ENCODE measurements at places on chromosomes 2 and 18. TPM values are rescaled to one million over a fixed set of nuclear protein-coding genes. Genes with fewer than 3 reads are reported as not detected.

GRCh38 chr2:197141702-197142473 is 168.7 kb downstream of the ANKRD44 start:
- no peak for DNase-seq

Gene MAL
- total RNA-seq: not detected

DNA sequence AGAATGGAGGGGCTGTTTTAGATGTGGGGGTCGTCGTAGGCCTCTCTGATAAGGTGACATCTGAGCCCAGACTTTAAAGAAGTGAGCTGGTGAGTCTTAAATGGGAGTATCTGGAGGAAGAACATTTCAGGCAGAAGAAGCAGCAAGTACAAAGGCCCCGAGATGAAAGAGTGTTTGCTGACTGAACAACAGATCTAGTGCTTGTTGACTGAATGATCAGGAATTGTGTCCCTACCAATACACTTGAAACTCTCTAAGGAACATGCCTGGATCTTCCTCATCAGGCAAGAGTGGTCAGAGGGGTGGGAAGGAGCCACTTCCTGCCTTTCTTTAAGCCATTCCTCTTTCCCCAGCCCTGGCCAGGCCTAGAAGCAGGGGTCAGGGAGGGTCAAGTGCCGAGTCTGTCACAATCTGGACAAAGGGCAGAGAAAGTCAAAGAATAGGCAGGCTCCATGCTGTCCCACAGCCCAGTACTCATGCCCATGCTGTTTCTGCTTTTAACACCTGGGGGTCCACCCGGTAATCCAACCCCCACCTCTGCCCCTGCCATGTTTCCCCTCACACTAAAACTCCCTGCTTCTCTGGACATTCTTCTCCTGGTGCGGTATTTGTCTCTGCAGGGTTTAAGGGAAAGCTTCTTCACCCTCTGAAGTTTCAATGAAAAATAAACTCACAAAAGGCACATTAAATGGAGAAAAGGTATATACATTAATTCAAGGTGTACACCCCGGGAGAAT is 3.0 kb upstream of the TMEM37 start:
- no peak for DNase-seq

- no peak for DNase-seq
Measured at GRCh38 chr2:70388128-70388527, 86.3 kb upstream of the FAM136A start.

DNA sequence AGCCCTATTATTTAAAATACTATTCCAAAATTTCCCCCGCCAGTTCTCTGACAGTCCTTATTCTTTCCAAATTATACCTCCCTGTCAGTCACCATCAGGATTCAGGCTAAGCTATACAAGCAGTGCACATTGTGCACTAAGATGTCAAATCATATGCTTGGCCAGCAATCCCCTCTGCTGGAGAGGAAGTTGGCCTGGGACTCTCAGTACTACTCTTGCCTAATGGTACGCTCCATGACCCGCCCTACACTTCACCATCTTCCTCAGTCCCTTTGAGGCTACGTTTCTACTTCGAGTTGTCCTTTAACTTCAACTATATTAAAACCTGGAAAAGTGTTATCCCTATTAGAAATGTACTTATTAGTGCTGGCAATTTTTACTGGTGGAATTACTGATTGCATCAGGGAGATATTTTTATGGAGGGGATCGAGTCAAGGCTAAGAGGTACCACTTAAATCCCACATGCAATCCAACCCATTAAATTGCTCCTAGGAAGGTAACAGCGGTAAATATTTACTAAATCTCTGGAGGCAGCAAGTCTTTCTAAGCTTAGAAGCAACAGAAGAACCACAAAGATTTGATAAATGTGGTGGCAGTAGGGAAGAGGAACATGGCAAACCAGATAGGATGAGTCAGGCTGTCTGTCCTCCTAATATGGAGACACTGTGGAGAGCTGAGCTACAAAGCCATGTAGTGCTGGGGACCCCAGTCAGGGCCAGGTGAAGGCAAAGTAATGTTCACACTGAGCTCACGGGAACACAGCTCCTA is 2.7 kb downstream of the USP40 start:
- DNase-seq: no peak

GRCh38 chr18:45730832-45731575 is 7.0 kb downstream of the SLC14A1 start:
- DNase-seq: no peak

DNA sequence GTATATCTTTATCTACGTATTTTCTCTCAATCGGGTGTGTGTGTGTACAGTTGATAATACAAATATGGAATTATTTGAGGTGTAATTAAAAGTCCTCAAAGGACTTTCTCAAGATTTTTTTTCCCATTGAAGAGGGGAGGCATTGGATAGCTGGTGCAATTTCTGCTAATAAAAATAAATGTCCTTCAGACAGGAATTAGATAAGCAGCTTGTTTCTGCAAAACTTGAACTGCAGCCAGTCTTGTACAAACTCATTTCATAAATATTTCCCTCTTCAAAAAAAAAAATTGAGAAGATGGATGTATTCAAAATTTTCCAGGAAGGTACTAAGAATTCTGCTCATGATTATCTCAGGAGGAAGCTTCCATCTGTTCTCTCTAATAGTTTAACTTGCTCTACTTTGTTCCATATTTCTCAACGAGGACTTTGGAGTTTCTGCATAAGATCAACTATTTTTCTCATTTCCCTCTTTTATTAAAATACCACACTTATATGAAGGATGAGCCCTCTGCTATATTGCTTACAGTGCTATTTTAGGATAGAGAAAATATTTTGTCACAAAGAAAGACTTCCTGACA is 33.0 kb upstream of the GLS start:
- no peak for DNase-seq

Gene KIAA2012
- not detected for total RNA-seq

Gene CNDP1
- total RNA-seq: not detected

Gene EIF4E2
- total RNA-seq: 72.5 TPM

GRCh38 chr2:43461453-43462073 is 134.3 kb downstream of the THADA start:
- no peak for DNase-seq

GRCh38 chr2:104432991-104433390 is 420.9 kb upstream of the POU3F3 start:
- DNase-seq: no peak

DNA sequence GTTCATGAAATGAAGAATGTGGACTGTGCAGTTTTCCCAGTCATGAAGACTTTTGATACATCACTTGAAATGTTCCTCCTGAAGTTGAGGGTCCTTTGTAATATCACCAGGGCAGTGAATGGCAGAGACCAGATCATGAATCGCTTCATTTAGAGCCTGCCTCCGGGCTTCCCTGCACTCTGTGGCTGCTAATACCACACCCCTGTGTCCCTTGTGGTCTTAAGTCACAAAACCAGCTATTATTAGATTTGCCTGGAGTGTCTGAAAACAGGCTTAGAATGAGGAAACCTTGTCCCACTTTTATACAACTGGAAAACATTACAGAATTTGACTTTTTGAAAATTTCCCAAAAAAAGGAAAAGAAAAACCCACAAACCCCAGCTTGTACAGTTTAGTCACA is 147.9 kb downstream of the MGAT5 start:
- no peak for DNase-seq

Gene DYNAP
- total RNA-seq: not detected

Gene NHEJ1
- total RNA-seq: 25.5 TPM
